Stimulated activated CD4-positive, alpha-beta T cell treated with anti-CD3 and anti-CD28 coated beads, Interleukin-12 subunit alpha, Interleukin-12 subunit beta, amount 100 ng/mL, for 24 hours (primary cell): ENCODE measurements at places on chromosomes 3 and 15.

GRCh38 chr15:47514200-47514652 is 203.1 kb upstream of the SEMA6D start:
- DNase-seq: no peak

DNA sequence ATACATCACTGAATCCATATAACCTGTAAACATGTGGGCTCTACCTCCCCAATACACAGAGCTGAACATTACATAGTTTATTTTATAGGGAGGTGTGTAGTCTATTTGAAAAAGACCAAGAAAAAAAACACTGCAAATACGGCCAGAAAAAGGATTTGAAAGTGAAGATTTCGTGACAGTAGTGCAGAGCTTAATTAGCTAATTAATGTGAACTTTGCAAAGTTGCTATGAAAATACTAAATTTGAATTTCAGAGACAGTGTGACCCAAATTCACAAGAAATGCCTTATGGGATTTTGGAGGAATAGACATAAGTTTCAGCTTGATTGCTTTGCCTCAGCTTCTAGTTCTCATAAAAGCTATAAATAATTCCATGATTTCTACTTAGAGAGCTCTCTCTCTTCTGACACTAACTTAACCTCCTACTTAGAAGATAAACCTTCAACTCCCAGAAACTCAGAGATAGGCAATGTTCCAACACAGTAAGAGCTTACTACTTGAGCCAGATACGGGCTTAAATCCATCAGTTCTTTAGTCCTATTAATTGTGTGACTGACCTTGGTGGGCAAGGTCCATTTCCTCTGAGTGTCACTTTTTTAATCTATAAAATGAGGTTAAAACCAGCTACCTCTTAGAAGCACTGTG is 87.3 kb upstream of the THBS1 start:
- no peak for DNase-seq

DNA sequence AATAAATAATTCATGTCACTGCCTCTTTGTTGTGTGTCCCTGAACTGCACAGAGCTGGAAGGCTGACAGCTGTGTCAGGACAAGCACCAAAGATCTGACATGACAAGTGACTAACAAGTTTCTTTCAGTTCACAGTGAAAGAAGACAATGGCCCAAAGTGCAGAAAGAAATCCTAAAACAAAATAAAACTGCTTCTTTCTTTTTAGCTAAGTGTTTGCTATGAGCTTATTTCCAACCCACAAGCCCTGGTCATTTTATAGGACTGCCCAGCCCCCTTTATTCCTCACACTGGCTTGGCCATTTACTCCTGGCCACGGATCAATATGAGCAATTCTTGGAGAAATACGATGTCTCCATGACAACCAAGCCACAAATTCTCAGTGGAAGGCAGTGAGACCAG is 238.5 kb downstream of the WDR72 start:
- DNase-seq: no peak

DNA sequence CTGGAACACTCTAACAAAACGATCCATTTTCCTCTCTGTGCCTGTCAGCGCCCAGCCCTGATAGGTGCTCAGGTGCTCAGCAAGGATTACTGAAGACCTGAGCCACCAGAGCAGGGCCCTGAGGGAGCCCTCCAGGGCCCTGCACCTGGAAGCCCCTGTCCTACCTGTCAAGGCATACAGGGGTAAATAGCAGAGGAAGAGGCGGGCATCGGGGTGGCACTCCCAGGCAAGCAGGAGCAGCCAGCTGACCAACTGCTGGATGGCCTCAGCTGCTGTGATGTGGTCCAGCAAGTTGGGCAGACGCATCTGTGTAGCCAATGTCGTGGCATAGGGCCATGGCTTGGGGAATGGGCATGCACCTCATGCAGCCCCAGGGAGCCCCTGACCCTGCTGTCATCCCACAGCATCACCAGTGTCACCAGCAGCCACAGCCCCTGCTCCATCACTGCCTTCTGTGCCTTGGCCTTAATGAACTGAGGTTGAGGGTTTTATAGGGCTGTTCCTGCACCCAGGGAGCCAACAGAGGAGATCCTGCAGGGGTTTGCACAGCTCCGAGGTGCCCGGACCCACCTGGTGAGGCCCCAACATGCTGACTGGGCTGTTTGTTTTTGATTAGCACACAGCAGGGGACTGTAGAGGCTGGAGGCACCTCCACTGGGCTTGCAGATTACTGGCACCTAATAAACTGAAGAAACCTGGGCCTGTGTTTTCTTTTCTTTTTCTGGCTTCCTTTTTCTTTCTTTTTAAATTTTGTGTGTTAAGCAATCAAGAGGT is 7.9 kb upstream of the WDR6 start:
- DNase-seq: no peak

DNA sequence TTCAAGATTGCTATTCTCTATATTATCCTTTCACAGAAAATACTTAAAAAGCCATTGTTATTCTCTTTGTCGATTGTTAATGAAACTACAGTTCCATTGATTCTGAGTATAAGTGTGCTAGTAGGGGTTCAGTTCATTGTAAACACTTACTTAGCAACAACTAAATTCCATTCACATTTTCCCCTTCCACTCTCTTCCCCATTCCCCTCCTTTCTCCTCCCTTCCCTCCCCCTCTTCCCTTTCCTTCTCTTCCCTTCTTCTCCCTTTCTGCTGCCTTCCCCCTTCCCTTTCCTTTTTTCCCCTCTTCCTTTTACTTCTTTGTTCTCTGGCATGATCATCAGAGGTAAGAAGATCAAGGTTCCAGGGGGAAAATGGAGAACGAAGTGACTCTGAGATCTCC is 21.3 kb upstream of the RIOX2 start:
- no peak for DNase-seq

DNA sequence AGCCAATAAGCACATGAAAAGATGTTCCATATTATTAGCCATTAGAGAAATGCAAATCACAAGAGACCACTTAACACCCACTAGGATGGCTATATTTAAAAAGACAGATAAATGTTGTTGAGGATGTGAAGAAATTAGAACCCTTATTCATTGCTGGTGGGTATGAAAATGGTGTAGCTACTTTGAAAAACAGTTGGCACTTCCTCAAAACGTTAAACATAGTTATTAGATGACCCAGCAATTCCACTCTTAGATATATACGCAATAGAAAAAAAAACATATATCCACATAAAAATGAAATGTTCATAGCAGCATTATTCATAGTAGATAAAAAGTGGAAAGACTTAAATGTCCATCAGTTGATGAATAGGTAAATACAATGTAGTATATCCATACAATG is 47.1 kb upstream of the TERB2 start:
- DNase-seq: no peak

DNA sequence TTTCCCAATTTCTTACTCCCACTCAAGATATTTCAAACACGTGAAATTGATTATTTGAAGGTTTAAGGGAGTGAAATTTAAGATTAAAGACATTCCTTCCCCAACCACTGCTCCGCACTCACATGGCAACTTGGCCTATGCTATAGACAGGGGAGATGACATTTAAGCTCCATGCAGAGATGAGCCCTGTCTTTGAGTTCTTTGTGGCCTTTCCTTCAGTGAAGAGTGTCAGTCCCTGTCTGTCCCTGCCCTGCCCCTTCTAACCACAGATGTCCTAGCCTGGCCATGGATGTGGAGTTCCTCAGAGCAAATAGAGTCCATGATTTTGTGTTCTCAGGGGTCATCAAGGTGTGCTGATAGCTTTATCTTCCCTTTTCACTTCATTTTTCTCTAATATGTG is 29.4 kb upstream of the THBS1 start:
- DNase-seq: no peak

- DNase-seq: no peak
These were observed 527.5 kb downstream of the NAALADL2 start for GRCh38 chr3:175386630-175387029.

GRCh38 chr3:168213920-168214319 is 118.2 kb upstream of the GOLIM4 start:
- DNase-seq: no peak

GRCh38 chr3:187684444-187684843 is 14.2 kb upstream of the SST start:
- DNase-seq: no peak

GRCh38 chr3:32157600-32158264 is 51.3 kb downstream of the GPD1L start:
- DNase-seq: no peak

GRCh38 chr3:122679882-122680474 is 661 bp upstream of the PARP14 start:
- DNase-seq: no peak

GRCh38 chr3:191328383-191328961 is 722 bp upstream of the CCDC50 start:
- no peak for DNase-seq

DNA sequence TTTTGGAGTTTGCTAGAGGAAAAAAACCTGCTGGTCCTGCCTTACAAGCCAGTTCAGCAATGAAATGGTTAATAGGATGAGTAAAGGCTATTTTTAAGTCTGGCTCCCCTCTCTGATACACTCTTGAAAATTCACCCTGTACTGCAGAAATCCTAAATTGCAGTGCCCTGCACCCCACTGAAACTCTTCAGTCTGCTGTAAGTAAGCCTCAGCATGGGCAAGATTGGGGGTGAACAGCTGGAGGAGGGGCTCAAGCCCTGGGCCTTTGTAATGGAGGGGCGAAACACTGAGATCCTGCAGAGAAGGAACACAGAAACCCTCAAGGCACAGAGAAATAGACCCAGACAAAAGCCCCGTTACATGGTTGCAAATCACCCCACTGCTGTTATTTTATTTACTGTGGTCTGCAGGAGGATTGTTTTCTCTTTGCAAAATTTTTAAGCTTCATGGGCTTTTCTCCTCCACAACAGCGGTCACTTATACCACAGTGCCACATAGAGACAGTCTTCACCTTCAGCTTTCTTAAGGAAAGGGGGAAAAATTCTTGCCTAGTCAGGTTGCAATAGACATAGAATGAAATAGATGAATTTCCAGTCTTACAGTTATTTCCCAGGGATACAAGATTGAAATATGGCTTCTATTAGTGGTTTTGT is 45.0 kb downstream of the SOX2 start:
- no peak for DNase-seq

GRCh38 chr3:138914870-138915502 is 32.0 kb downstream of the FOXL2 start:
- no peak for DNase-seq

DNA sequence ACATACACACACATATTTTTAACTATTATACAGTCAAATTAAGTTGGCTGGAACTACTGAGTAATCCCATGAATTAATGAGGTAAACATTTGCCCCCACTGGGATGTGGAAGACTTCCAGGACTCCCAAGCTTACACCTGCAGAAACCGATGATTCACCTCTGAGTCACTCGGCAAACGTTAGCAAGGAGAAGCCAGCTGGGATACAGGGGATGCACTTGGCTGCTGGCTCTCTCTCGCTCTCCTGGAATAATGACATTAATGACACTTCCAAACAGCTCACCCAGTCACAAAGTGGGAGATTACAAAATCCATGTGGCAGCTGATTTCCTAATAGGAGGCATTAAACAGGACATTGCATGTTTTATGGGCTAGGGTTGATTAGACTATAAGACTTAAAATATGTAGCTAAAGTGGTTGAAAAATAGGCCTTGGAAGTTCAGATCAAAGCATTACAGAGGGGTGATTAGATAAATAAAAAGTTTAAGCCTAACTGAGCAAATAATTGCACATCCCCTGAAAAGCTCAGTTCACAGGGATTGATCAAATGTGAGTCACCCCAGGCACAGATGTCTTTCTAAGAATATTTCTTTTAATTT is 500.9 kb downstream of the SOX2 start:
- no peak for DNase-seq

DNA sequence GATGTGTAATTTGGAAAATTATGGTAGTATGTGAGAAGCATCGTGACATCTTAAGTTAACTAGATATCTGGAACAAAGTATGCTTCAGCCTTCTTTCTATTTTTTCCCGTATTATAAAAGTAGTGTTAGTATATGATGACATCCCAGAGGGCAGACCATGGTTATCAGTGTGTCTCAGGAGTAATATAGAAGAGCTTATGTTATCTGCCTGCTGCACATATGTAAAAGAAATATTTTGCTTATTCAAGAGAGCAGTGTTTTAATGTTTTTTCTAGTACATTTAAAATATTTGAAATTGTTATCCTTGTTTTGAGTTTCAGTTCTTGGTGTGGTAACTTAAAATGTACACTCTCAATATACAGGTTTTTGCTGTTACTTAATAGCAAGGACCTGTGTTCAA is 24.1 kb downstream of the PLCL2 start:
- no peak for DNase-seq

GRCh38 chr15:100017140-100017539 is 283.9 kb upstream of the LYSMD4 start:
- no peak for DNase-seq

DNA sequence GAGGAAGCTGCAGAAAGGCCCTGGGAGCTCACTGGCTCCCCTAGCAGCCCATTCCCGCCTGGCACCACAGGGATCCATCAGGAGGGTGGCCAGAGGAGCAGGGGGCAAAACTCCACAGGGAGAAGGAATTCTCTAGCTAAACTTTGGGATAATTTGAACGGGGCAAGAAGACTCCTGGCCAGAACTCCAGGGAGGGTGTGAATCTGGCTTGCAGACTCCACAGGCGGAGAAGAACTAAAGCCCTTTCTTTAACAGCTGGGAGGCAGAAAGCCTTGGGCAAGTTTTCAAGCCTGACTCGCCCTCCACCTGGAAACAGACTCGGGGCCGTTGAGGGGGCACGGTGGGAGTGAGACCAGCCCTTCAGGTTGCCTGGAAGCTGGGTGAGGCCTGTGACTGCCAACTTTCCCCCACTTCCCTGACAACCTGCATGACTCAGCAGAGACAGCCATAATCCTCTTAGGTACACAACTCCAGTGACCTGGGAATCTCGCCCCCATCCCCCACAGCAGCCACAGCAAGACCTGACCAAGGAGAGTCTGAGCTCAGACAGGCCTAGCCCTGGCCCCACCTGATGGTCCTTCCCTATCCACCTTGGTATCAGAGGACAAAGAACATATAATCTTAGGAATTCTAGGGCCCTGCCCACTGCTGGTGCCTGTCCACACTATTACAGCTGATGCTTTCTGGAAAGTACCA is 28.6 kb downstream of the SLC27A2 start:
- DNase-seq: no peak

- DNase-seq: no peak
These were observed 77.6 kb upstream of the WNT5A start for GRCh38 chr3:55564726-55565125.

DNA sequence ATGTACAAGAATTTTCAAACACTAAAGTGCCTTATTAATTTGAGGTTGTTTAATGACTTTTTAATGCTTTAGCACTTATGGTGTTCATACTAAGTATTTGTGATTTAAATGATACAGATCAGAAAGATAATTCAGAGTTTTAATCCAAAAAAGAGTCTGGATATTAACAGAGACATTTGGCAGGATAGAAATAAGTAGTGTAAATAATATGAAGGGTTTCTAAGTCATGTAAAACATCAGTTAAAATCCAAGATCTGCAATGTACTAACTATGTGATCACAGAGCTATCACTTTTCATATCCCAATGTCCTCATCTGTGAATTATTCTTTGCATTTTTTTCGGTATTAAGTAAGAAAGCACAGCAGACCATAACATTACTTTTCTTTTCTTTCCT is 62.9 kb downstream of the CD200 start:
- no peak for DNase-seq
